ENCODE measurements at places on chromosomes 7 and 10.

DNA sequence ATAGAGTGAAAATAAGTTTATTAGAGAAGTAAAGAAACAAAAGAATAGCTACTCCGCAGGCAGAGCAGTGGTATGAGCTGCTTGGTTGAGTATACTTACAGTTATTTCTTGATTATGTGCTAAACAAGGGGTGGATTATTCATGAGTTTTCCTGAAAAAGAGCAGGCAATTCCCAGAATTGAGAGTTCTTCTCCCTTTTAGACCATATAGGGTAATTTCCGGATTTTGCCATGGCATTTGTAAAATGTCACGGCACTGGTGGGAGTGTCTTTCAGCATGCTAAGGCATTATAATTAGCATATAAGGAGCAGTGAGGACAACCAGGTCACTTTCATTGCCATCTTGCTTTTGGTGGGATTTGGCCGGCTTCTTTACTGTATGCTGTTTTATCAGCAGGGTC, 25.7 kb upstream of the GALNT17 start:
- no peak for DNase-seq

DNA sequence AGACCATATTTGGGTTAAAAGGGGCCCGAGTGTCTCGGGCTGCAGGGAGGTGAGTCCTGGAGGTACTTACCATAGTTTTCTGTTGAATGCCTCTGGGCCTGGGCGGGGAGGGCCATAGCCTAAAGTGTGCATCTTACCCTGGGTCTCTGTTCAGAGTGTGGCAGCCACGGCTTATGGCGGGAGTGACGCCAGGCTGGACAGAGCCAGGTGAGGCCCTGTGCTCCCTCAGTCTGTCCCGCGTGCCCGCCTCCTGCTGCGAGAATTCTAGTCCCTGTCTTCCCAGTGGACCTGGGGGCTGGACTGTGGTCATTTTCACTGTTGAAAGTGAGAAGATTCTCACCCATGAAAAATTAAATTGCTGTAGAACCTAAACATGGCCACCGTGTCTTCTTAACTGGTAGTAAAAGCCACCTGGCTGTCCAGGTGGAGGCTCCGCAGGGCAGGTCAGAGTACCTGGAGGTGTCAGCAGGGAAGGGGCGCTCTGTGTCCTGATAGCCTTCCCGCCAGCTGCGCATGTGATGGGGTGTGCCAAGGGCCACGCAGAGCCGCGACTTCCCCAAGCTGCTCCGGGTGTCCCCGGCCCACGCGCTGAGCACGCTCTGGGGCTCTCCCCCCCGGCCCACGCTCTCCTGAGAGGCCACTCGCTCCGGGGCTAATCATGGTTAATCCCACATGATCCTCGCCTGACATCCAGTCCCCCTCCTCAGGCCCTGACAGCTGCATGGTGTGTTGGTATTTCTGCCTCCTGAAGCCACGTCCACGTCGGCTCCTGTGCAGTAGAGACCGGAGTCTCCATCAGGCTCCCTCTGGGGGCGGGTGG, 20.3 kb downstream of the INPP5A start:
- no peak for DNase-seq

GRCh38 chr10:76509446-76509845, 1078.0 kb downstream of the LRMDA start:
- no peak for DNase-seq

GRCh38 chr7:128321044-128321422, 22.7 kb downstream of the RBM28 start:
- no peak for DNase-seq

- no peak for DNase-seq
Observed at GRCh38 chr7:51090411-51090810, 226.2 kb downstream of the COBL start.

DNA sequence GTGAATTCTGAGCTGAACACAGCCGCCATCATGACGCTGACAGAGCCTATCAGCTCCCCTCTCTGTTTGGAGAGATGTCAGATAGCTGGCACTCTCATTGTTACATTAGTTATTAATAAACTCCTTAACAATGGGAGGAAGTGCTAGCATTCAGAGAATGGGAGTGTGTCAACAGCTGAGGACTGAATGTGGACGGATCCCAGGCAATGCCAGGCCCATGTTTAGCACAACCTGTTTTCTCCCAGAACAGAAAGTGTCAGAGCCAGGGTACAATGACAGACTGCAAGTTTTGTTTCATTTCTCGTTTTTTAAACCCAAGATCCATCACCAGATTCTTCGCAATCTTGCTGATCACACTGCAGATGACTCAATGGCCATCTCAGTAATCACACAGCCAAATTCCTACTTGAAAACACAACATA, 99.6 kb downstream of the PRPF18 start:
- DNase-seq, result no peak

- no peak for DNase-seq
Observed at GRCh38 chr7:134355927-134356326, 39.2 kb upstream of the SLC35B4 start.

GRCh38 chr10:67050415-67050814, 124.6 kb downstream of the LRRTM3 start:
- no peak for DNase-seq

DNA sequence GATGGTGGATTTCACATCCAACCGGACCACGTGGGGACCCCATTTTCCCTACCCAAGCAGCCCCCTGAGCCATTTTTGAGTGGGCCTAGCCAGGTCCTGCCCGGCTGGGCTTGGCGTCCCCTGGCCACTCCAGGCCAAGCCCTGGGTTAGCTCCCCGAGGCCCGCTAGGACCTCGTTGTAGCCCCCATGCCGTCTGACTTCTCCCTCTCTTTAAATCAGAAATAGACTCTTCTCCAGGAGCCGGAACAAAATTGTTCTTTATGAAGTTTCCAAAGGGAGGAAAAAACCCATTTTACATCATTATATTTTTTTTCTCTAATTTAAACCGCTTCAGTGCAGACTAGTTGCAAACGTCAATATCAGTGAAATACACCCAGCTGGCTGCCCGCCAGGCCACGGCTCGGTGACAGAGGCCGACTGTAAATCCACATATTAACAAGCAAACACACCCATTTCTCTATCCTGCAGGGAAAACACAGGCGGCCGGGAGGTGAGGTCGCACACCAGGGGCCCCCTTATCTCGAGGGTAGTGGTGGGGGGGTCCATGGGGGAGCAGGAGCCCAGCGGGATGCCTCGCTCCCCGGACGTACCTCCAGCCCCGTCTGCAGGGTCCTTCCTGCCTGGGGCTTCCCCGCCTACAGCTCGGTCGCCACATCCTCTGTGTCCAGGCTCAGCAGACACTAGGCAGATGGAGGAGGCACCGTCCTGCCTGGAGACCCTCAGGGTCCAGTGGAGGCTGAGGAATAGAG, 72.7 kb downstream of the ELFN1 start:
- no peak for DNase-seq

DNA sequence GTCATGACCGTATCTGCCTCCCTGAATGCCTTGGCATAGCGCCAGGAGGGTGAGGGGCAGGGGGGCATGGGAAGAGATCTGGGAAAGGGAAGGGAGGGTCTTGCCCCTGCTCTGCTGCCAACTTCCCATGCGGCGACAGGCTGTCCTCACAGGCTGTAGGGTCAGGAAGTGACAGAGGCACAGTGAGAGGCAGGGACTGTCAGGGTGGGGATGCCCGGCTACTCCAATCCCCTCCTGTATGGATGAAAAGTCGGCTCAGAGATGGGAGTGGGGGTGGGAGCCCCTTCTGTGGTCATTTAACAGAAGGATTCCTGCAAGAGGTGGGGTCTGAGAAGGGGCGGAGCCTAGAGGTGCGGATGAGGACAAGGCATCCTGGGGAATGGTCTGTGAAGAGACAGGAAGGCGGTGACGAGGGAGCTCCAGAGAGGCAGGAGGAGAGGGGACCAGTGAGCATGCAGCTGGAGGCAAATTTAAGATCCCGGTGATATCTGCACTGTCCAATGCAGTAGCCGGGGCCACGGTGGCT, 20.8 kb upstream of the UNC5B start:
- DNase-seq, result no peak

DNA sequence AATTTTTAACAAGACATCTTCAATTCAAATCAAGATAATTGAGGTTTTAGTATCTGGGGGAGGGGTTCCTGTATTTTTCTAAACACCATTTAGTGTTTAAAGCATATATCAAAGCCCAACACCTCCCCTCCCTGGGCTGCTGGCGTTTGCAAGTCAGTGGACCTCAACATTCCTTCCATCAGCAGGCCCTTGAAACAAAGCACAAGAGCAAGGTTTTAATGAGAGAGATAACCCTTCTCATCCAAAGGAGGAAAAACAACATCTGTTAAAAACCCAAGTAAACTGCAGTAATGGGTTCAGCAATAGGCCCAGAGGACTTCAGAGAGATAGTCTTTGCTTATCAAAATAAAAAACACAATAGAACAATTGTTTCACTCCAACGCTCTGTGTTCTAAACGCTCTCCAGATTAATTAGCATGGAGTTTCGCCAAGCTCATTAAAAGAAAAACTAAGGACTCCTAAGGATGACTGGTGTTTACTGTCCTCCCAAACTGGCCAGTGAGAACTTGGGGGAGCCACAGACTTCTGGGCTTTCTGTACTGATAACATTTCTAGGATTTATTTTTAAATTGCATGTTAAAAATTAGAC, 2.5 kb downstream of the JCAD start:
- DNase-seq, result no peak

DNA sequence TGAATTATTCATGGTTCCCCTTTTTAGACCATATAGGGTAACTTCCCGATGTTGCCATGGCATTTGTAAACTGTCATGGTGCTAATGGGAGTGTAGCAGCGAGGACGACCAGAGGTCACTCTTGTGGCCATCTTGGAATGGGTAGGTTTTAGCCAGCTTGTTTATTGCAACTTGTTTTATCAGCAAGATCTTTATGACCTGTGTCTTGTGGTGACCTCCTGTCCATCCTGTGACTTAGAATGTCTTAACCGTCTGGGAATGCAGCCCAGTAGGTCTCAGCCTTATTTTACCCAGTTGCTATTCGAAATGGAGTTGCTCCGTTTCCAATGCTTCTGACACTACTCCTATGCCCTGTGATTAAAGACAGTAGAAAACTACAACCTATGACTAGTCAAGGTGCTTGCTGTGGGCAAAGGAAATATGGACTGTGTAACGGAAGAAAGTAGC, 18.8 kb upstream of the PAXIP1 start:
- DNase-seq, result no peak

DNA sequence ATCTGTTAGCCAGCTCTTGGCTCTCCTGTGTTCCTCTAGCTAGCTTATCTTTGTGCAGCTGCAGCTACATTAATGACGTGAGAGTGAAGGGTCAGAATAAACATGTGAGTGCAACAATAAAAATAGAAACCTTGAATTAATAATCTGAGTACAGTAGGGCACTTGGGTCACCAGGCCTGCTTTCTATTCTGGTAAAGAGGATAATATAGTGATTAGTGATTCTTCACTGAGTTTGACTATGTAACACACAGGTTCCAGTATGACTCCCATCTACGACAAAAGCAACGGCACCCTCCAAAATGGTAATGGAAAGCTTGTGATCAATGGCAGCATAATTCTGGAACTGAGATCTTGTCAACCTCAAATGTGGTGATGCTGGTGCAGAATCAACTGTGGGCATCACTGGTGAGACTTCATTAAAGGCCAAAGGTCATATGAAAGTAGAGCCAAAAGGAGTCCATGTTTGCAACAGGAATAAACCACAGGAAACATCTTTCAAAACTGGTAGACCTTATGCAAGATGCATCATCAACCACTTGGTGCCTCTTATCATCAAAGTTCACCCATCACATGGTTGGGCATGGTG, 77.6 kb downstream of the NRBF2 start:
- no peak for DNase-seq

DNA sequence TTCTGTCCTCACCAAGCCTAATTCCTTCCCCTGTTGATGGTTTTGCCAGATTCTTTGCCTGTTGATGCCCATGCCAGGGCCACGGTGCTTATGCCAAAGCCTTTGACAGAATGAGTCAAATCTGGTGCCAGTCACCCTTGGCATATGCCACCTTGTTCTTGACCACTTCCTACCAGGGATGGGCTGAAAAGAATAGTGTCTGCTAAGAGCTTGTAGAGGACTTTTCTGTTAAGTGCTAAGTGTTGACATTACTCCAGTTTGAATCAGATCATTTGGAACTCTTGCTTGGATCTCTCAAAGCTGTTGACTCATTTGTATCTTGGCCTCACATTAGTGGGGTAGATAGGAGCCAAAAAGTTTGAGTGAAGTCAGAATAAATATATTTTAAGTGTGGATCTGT, 661.2 kb downstream of the AUTS2 start:
- DNase-seq, result no peak

DNA sequence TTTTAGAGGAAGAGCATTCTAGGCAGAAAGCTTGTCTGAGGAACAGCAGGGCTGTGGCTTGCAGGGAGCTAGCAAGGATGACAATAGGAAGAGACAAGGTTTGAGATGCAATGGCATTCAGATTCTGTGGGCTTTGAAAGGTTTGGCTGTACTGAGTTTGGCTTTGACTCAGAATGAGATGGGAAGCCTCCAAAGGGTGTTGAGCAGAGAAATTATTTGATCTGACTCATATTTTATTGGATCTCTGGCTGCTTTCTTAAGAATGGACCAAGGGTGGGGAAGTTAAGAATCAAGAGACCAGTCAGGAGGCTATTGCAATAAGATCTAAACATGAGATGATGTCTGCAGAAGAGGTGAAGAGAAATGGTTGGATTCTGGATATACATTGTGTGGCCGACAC, 273.2 kb downstream of the CDK14 start:
- no peak for DNase-seq

- no peak for DNase-seq
Observed at GRCh38 chr10:97811958-97812357, 37.7 kb upstream of the GOLGA7B start.

DNA sequence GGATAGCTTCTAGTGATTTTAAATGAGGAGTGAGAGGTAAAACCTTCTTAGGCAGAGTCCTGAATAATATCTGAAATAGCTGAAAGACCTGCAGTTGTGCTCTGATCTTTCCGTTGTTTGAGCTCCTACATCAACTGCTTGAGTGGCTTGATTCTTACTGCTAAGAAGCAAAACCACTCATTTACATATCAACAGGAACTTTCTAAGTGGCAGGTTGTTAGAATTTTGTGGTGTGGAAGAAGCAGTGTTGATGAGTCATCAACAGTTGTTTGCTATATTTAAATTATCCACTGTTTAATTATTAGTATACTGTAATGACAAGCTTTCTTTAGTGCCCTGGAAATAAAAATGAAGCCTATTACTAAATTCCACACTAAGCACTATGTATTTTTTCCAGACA, 689.5 kb downstream of the DNAJB9 start:
- DNase-seq, result no peak

- no peak for DNase-seq
Observed at GRCh38 chr7:142603870-142604448, 145.3 kb upstream of the PRSS1 start.

DNA sequence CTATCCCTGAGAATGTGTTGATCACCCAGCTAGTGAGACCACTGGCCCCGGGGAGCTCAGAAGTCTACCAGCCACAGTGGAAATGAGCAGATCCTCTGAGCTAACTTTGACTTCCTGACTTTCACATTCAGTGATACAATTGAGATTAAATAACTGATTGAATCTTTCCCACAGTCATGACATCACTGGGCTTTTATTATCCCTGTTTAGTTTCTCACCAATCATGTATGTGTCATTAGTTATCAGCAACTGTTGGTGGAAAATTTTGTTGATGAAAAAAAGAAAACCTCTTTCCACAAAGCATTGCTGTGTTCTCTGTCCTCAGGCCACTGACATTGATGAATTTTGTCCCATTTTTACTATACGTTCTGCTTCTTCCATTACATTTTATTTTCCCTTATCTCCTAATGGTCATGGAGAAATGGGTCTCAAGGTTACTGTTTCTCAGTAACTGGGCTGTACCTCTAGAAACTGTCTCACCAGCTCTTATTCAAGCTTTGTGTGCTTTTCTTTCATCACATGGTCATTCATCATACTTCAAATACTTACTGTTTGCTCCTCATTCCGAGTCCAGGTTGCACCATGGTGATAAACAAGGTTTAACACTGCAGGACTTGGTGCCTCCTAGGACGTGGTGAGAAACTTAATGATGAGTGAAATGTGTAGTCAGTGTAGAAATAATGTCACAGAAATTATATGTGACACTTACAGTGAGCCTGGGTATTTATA, 304.7 kb downstream of the CDK14 start:
- DNase-seq, result no peak

Measured in stimulated activated CD4-positive, alpha-beta T cell treated with anti-CD3 and anti-CD28 coated beads, Interleukin-1b, Interleukin-23, amount 100 ng/mL, for 1 hour (primary cell).